ENCODE measurements at places on chromosomes 6 and 20.

GRCh38 chr20:42496595-42496994 lies 693.1 kb downstream of the PTPRT start:
- DNase-seq: no peak

- no peak for DNase-seq
These were observed 306.1 kb downstream of the QKI start for GRCh38 chr6:163720460-163721235.

DNA sequence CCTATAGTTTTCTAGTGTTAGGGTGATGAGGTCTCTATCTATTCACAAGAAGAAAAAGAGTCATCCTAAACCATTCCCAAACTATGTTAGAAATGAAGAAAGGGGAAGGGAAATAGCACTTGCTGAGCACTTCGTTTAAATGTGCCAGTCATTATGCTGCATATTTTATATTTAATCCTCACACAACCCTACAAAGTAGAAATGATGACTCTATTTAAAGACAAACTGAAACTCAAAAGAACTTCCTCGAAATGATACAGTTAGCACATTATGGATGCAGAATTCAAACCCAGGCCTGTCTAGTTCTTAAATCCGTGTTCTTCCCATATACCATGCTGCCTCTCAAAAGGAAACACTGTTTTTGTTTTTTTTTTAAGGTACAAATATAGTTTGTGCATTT lies 174.6 kb downstream of the GMPR start:
- no peak for DNase-seq

DNA sequence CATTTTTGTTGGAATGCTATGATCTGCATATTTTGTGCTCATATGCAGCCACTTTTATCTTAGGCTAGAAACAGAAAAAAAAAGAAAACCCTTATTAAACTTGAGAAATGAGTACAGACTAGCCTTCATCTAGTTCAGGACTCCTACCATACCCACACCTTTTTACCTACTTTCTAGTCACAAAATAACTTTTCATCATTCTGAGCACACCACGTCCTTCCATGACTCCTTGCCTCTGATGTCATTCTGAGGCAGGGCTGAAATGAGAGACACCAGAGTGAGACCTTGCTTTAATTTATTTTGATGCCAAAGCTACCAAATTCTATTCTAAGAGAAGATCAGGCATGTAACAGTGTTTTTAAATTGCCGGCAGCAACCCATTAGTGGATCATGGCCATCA lies 38.8 kb downstream of the SNX3 start:
- DNase-seq: no peak

DNA sequence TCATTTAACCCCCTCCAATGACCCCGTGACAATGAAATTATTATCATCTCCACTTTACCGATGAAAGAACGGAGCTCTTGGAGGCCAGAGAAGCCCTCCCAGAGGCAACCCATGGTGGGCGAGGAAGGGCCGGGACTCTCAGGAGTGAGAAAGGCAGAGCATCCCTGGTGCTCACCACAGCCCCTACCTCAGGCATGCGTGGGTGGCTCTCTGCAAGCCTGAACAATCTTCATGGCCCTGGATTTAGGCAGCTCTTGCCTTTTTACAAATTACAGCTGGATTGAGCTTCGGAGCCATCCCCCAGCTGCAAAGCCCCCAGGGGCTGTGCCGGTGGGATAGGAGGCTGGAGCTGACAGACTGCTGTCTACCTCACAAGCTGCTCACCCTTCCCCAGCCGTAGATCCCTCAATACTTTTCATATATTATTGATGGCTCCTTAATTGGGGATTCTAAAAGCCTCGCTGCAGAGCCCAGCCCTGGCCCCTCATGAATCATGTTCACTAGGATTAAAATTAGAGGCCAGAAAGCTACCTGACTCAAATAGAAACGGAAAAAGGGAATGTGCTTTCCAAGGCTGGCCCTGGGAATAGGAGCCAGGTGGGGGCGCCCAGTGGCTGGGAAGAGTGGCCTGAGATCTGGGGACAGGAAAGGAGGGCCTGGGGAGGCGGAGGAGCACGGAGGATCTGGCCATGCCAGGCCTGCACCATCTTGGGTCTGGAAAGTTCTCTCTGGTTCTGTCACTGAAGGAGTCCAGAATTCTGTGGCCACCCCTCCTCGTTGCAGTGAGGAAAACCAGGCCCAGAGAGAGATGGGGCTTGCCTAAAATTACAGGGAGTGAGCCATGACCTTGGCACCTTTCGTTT lies 29.1 kb downstream of the CPNE5 start:
- no peak for DNase-seq

DNA sequence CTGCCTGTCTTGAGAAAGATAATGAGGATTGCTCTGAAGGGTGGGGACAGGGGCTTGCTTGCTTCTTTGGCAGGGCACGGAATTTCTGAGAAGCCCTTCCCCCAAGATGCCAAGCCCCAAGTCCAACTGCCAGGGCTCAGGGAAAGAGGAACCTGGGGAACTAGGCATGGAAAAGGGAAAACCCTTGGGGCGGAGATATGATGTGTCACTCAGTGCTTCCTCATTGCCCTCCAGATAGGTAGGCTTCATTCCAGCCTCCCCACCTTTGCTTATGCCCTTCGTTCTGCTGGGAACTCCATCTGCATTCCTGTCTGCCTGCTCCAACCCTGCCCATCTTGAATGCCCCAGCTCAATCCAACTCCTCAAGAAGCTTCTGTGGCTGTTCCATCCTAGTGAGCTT lies 61.2 kb downstream of the VEGFA start:
- DNase-seq: no peak

DNA sequence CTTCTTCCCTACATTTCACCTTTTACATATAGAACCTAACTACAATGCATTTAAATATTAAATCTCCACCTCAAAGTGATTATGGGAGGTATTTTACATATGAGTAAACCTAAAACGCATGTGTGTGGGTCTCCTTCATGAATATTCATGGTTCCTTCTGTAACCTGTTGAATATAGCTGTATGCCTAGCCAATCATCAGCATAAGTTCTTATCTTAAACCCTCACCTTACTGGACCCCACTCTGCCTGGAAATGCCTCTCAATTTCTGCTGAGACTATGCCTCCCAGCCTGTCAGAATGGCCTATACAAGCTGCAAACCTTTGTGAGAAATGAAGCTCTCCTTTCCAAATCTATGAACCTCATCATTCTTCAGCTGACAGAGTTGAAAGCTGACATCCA lies 21.3 kb downstream of the CEP85L start:
- no peak for DNase-seq

DNA sequence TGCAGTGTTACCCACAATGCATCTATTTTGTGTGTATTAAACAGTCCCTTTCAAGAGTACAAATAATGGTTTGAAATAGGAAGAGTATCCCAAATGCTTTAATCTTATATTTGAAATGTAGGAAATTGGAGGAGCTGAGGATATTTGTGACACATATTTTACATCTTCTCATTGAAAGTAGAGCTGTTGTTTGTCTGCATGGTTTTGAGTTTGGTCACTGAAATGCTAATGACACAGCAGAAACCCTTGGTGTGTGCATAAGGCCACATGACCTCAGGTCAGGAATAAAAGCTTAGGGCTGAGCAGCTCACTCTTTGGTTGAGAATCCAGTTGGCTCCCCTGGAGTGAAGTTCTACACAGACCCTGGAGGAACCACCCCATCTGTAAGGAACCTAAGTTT lies 49.8 kb downstream of the TPD52L1 start:
- no peak for DNase-seq

- no peak for DNase-seq
These were observed 287.9 kb downstream of the CDC5L start for GRCh38 chr6:44675449-44675848.

DNA sequence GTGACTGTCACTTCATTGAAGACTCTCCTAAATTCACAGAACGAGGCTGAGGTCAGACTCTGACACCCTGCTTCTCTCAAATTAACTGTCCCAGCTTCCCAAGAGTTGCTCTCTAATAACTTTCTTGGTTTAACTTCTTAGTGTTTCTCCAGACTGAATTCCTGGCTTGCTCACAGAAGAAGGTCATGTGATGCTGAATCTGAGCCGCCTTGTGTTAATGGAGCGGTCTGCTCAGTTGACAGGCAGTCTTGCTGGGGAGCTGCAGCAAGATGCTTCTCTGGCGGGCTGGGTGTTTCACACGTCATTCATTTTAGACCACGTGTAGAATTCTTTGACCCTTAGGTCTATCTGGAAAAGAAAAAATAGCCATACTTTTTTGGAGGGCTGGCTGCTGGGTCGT lies 107.3 kb downstream of the FOXO3 start:
- DNase-seq: no peak

- DNase-seq: no peak
These were observed 44.1 kb downstream of the DUSP22 start for GRCh38 chr6:336159-337114.

DNA sequence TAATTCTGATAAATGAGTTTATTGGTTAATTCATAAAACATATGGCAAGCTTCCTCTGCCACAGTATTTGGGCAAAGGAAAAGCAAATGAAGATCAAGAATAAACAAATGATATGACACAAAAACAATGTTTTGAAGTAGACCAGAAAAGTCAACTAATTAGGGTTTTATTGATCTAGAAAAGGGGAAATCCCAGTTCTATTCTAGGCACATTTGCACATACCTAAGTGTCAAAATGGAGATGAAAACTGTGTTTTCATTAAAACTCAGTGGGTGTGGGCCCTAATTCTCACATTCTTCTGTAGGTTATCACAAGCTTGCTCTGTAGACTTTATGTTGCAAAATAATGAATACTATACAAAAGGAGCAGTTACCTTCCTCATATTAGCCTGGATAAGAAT lies 69.0 kb upstream of the TENT5A start:
- no peak for DNase-seq

DNA sequence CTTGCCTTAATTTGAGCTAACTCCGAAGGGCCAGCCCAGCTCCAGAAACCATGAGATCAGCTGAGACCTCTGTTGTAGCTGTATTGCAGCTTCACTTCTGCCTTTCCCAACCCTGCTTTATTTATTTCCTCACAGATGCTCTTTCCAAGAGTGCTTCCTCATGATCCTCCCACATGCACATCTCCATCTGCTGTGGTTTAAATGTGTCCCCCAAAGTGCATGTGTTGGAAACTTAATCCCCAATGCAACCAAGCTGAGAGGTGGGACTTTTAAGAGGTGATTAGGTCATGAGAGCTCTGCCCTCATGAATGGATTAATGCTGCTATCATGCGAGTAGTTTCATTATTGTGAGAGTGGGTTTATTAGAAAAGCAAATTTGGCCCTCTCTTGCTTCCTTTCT lies 164.4 kb upstream of the TAB2 start:
- DNase-seq: no peak

DNA sequence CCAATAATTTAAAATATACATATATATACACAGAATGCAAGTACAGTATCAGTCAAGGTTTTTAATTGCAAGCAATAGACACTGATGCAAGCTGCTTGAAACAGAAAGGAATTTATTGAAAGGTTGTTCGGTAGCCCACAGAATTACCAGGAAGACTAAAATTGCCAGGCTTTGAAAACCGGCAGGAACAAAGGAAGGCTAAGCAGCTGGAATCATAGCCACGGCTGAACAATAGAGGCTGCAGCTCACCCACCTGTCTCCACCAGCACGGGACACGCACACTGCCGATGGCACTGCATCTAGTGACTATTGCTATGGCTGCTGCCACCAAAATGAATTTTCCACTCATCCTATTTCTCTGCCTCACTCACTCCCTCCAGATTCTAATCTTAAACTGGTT lies 22.0 kb upstream of the L3MBTL3 start:
- no peak for DNase-seq

GRCh38 chr20:35448788-35449373 lies 6.5 kb upstream of the CEP250 start:
- no peak for DNase-seq

- DNase-seq: no peak
These were observed 21.1 kb downstream of the TTLL2 start for GRCh38 chr6:167345960-167346359.

DNA sequence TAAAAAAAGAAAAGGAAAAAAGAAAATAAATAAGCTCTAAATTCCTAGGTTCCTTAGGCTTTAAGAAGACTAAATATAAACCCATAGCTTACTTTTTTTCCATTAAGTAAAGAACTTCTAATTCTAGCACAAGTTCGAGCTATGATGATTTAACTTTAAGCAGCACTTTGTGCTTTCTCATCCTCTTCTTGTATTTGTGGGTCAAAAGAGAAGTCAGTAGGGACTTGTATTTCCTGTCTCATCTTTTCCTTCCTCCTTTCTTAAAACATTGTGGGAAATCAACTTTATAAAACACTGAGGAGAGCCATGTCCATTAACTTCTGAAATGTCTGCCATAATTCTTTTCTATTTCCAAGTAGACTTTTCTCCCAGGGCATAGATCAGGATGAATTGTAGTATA lies 637.7 kb upstream of the CITED2 start:
- DNase-seq: no peak

DNA sequence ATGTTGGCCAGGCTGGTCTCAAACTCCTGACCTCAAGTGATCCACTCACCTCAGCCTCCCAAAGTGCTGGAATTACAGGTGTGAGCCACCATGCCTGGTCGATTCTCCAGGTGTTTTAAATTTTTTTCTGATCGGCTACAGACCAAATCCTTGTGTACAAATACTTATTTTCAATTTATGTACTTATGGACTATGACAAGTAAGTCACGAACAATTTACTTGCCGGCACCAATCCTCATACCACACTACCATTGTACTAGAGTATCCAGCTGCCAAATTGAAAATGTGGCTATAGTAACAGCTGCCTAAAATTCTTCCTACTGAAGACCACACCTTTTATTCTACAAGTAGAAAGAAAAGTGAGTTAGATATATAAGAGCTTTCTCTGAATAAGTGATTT lies 26.9 kb downstream of the LIN28B start:
- DNase-seq: no peak

GRCh38 chr6:164856138-164856537 lies 453.3 kb downstream of the C6orf118 start:
- DNase-seq: no peak

GRCh38 chr6:149366267-149366921 lies 33.7 kb upstream of the SUMO4 start:
- no peak for DNase-seq

- no peak for DNase-seq
These were observed 124.1 kb upstream of the THEMIS start for GRCh38 chr6:128024969-128025368.

DNA sequence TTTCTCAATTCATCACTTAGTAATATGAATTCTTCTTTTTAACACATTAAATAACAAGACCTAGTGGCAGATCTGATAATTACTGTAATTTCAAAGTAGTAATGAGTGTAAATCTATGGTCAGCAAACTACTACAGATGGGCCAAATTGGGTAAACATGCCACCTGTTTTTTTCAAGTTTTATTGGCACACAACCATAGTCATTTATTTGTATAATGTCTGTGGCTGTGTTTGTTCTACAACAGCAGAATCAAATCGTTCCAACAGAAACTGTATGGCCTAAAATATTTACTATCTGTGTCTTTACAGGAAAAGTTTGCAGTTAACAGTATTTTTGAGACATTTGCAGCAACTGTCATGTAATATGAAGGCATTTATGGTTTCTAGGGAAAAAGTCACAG lies 86.1 kb upstream of the EYA2 start:
- no peak for DNase-seq
